ENCODE measurements at places on chromosomes 4 and X.

DNA sequence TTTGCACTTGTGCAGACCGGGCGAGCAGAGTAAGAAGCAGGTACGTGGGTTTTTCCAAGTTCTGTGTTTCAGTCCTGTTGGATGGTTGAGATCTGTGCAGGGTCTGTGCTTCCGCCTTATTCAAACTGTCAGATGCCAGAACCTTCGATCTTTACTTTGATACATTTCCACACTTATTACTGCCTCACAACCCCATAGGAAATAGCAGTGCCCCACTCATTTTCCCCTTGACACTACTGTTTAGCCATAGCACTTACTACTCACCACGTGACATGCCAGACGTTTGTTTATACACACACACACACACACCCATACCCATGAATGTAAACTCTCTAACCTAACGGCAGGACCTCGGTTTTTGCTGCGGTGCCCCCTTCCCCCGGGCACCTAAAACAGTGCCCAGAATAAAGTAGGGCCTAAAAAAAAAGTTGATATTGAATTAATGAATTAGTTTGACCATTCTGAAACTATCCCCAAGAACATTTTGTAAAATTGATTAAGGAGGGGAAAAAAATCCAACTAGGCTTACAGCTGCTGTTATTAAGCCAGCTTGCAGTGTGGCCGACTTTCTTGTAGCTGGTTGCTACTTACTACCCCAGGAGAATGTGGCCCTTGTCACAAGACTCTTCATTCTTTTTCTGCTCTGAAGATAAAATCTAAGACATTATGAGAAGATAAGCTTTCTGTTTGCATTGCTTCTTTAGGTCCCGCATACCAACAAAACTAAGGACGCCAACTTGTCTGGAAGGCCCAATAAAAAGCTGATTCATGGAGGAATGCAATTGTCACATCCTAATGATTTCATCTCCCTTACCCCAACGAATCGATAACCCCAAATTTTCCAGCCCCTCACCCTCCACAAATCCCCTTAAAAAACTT, 704 bp upstream of the SEPSECS start:
- no peak for DNase-seq

GRCh38 chr4:125262079-125262478, 52.7 kb upstream of the FAT4 start:
- no peak for DNase-seq

DNA sequence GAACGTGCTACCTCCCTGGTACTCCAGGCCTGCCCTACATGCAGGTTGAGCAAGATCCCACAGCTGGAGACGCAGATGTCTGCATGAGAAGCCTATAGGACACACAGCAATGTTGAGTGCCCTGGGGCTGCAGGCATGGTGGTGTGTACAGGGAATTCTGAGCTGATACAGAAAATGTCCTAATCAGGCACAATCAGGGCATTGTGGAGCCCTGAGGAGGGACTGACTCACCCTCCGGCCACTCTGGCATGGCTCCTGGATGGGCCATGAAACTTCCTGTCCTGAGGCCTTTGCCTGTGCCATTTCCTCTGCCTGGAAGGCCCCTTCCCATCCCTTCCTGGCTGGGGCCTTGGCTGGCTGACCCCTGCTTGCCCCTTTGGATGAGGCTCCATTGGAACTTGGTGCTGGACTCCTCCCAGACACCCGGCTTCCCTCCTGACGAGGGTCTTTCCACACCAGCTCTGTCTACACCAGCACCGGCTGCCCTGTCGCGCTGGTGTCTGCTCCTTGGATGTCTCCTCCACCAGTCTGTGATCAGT, 16.7 kb upstream of the AFAP1 start:
- no peak for DNase-seq

- DNase-seq = no peak
Measured at GRCh38 chr4:74618659-74619058, 173.7 kb downstream of the AREG start.

DNA sequence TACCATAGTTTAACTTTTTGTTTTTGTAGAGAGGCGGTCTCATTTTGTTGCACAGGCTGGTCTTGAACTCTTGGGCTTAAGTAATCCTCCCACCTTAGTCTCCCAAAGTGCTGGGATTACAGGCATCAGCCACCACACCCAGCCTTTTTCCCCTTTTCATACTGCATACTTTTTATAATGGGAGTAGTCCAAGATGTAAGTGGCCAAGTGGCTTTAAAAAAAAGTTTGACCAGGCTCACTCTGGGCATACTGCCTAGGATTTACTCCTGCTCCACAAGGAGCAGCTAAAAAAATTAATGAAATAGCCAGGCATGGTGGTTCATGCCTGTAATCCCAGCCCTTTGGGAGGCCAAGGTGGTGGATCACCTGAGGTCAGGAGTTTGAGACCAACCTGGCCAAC, 6.0 kb downstream of the GRSF1 start:
- DNase-seq = no peak

DNA sequence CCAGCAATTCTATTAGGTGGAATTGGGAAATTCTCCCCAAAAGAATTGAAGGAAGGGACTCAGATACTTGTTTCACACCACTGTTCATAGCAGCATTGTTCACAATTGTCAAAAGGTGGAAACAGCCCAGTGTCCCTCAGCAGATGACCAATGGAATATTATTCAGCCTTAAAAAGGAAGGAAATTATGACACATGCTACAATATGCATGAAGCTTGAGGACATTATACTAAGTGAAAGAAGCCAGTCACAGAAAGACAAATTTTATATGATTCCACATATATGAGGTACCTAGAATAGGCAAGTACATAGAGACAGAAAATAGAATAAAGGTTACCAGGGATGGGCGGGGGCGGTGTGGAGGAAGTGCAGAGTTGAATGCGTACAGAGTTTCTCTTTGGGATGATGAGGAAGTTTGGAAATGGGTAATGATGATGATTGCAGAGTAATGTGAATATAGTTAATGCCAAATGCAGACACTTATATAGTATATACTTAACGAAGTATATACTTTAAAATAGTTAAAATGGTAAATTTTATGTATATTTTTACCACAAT, 29.6 kb downstream of the DOCK11 start:
- no peak for DNase-seq

DNA sequence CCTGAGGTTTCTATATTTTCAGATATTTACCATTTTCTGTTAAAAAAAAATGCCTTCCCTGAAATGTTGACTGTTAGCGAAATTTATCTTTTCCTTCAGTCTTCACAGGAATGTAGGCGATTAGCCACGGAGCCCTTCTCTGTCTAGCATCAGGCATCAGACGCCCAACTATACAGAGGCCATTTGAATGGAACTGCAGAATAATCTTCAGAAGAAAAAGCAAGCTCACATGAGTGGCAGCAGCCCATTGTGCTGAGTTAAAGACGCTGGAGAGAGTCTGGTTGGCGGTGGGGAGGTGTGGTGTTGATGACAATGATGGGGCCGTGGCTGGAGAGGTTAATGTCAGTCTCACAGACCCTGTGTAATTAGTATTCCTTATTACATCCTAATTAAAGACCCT, 196.8 kb upstream of the LEF1 start:
- no peak for DNase-seq
